Smooth muscle cell of the pulmonary artery (primary cell): ENCODE measurements at places on chromosomes 12 and 14. TPM values are rescaled to one million over a fixed set of nuclear protein-coding genes. Genes with fewer than 3 reads are reported as not detected.

DAAM1 gene
- total RNA-seq: 31.0 and 33.4 TPM in 2 replicates

OR10AD1 gene
- not detected in 2 replicates for total RNA-seq

TSHR gene
- total RNA-seq: under 0.01 TPM in 1 of 2 replicates, not detected in the other

LRRC43 gene
- total RNA-seq: 0.83 and 1.2 TPM in 2 replicates

LUM gene
- 115 and 562 TPM in 2 replicates for total RNA-seq

MYF6 gene
- not detected in 2 replicates for total RNA-seq

PLEKHG7 gene
- total RNA-seq: not detected in 2 replicates

TEX52 gene
- not detected in 2 replicates for total RNA-seq
